Activated CD4-positive, alpha-beta T cell treated with anti-CD3 and anti-CD28 coated beads, Interleukin-2, Interleukin-4, amounts not matched to agents 100 ng/mL and 50 ng/mL, durations not matched to agents 16 hours and 8 hours (primary cell): ENCODE measurements at places on chromosomes 1 and 21.

GRCh38 chr1:176051402-176051801 is 155.7 kb downstream of the COP1 start:
- no peak for DNase-seq

DNA sequence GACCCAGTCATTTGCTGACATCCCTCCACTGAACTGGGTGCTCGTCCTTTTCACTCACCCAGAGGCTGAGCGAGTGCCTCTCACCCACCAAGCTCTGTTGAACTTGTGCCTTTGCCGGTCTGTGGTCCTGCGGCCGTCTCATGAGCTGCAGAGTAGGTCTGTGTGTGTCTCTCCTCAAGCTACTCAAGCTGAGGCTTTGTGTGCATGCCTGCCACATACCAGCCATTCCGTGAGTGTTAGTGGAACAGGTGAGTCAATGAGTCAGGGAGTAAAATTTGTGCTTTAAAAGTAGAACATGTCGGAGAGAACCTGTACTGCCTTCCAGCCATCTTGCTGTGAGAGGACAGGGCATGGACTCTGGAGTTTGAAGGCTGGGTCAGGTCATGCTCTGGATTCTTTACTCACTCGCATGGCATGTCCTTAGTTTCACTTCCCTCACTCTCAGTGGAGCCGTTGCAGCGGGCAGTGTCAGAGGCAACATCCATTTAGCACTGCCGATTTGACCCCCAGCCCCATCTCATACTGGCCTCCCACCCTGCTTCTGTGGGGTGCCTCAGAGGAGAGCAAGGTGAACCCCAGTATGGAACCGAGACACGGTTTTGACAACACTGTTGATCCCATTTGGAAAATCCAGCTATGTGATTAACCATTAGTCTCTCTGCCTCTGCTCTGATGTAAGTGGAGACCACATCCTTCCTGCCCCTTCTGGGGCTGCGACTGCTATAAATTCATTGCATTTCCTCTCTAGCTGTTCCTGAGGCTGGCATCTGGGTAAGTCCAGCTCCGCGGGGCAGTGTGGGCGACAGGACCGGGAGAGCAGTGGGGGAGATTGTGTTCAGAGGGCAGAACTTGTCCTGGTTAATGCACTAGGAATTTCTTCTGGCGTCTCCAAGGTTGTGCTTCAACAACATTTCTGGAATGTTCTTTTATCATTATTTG is at the start of gene NLRP3:
Gene NLRP3 (plus strand): TSS at position 751 of the 939 bp plus-strand sequence. CDS start 2,628 bp downstream, outside the sequence.
- peak; percentile 28 for DNase-seq

GRCh38 chr1:36567601-36568341 is 85.1 kb upstream of the CSF3R start:
- DNase-seq = no peak

GRCh38 chr1:78375996-78376395 is 114.8 kb upstream of the PTGFR start:
- DNase-seq = no peak

DNA sequence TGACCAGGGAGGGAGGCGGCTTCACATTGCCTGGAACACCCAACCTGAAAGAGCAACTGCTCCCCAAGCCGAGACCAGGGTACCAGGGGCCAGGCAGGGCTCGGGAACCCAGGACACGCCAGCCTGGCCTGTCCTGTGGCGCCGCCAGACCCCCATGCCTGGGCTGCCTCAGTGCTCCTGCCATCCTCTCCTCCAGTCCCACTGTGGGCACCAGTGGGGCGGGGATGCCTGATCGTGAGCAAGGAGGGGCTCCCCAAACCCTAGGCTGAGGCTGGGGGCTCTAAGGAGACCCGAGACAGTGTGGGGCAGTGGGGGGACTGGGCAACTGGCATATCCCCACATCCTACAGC is 45.1 kb downstream of the WNT9A start:
- DNase-seq = no peak

- peak; percentile 29 for DNase-seq
Observed at GRCh38 chr1:12478612-12478985, 139.4 kb downstream of the DHRS3 start.

GRCh38 chr1:231418101-231418740 is 3.9 kb downstream of the EGLN1 start:
- no peak for DNase-seq

- DNase-seq = no peak
Observed at GRCh38 chr1:167479331-167479979, 38.9 kb downstream of the CD247 start.

- DNase-seq = peak; percentile 45
Observed at GRCh38 chr1:176880955-176881595, 283.4 kb downstream of the ASTN1 start.

DNA sequence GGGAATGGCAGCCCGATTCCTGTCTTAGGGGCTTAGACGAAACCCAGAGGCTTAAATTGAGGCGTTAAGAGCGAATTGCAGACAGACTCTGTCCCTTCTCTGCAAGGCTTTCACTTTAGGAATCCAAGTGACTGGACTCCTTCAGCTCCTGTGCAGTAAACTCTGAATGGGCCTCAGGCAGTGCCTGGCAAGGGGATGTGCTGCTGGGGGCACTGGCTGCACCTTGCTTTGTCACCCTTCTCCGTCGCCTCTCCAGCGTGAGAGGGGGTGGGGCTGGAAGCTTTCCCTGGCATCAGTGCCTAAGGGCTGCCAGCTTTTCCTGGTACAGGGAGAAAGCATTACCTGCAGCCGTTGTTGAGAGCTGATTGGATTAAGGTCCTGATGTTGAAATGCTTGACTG is 39.9 kb upstream of the NFASC start:
- DNase-seq = no peak

GRCh38 chr1:180290265-180291001 is 60.4 kb downstream of the LHX4 start:
- DNase-seq = no peak

DNA sequence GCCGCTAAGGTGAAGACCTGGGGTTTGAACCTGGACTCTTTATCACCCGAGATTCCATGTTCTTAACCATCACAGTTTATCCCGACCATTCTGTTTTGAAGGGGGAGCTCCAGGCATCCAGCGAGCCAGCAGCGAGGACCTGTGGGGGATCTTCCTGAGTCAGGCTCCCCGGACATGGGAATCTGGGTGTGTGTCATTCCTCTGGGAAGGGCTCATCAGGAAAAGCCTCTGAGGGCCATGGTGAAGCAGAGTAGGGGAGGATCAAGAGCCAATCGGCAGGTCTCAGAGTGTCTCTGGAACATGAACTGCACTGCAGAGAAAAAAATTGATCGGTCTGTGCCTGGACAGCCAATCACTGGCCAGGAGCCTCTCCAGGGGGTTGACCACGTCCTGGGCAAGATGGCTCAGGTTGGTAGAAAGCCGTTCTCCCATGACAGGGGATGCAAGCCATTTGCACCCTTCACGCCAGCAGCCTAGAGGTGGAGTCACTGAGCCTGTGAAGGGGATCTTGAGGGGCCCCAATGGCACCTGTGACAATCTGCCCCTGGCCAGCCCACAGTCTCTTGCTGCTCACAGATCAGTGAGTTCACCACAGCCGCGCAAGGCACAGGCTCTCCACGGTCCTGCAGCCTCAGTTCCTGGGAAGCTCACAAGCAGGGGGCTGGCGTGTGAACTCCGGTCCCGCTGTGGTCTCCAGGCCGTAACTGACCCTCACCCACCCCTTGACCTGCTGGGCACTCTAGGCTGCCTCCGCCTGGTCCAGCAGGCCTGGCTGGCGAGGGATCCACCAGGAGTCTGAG is 20.4 kb upstream of the ACTRT2 start:
- DNase-seq = no peak
